Ascending aorta (tissue), 2 donors: ENCODE measurements at places on chromosomes 5 and 9.

GRCh38 chr5:116419258-116419657 lies 155.4 kb downstream of the SEMA6A start:
- DNase-seq: no peak

- DNase-seq: no peak
Observed at GRCh38 chr9:89576404-89576839, 28.4 kb upstream of the GADD45G start.

GRCh38 chr5:156824800-156825199 lies 25.3 kb upstream of the PPP1R2B start:
- no peak for DNase-seq

GRCh38 chr9:74691058-74691457 lies 193.9 kb downstream of the RORB start:
- DNase-seq: no peak

GRCh38 chr5:1118738-1119137 lies 6.9 kb upstream of the SLC12A7 start:
- DNase-seq: no peak
